ENCODE measurements at places on chromosomes 1 and 21. TPM values are rescaled to one million over a fixed set of nuclear protein-coding genes. Genes with fewer than 3 reads are reported as not detected.

Gene DNM3
- 0.41 TPM for total RNA-seq

Gene SF3B4
- 109 TPM for total RNA-seq

Gene PCP4L1
- total RNA-seq = not detected

DNA sequence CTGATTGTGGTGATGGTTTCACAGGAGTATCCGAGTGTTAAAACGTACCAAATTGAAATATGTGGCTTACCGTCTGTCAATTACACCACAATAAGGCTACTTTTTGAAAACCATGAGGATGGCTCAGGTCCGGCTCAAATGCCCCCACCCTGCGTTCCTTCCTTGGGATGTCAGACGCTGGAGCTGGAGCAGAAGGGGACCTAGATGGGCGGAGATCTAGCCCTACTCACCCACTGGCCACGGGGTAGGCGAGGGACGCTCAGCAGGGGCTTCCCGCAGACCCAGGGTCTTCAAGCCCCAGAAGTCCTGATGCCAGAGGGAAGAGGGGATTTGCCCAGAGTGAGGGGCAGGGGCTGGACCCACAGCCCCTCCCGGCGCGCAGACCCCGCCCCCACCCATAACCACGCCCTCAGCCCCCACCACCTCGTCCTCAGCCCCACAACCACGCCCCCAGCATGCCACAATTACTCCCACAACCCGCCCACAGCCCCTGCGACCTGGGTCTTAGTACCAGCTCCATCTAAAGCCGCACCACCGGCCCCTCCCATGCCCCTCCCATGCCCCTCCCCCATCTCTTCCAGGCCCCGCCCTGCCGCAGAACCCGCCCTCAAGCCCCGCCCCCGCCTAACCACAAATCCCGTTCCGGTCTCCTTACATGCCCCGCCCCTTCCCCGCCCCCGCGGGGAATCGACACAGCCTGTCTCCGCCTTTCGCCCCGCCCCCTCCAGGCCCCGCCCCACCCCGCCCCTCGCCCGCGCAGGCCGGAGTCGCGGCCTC lies at the start of gene LRRC3:
Gene LRRC3 (plus strand): TSS at position 764 of the 777 bp plus-strand sequence. CDS start 1,135 bp downstream, outside the sequence.
- peak; percentile 68 for DNase-seq

Gene RAP1GAP
- 0.46 TPM for total RNA-seq

DNA sequence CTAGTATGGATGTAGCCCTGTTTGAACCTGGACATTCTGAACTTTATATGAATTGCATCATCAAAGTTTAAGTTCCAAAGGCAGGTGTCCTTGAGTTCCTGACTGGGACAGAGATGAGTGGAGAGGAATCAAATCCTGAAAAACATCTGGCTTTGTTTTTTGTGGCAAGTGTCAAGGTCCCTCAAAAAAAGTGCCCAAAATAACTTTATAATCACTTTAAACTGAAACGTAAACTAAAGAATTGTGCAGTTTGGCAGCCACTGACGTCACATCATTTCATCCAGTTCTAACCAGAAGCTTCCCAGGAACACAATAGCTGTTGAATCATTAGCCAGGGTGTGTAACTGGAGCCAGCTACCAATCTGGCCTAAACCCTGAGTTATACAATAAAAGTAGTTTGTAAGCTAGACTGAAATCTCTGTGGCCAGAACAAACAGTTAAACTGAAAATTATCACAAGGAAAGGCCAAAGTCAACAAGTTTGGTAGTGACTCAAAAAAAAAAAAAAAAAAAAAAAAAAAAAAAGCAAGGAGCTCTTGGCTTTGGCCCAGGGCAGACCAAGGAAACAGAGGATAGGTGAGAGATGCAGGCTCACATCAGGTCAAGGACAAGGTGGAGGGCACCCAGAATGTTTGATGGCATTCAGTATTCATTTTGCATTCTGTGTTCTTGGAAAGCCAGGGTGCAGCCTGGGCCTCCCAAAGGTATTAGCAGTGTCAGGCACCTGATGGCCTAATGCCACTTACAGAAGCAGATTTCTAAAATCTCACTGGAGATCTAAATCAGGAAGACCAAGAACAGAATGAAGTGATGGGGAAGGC lies 74.3 kb downstream of the TNFSF18 start:
- DNase-seq = no peak

DNA sequence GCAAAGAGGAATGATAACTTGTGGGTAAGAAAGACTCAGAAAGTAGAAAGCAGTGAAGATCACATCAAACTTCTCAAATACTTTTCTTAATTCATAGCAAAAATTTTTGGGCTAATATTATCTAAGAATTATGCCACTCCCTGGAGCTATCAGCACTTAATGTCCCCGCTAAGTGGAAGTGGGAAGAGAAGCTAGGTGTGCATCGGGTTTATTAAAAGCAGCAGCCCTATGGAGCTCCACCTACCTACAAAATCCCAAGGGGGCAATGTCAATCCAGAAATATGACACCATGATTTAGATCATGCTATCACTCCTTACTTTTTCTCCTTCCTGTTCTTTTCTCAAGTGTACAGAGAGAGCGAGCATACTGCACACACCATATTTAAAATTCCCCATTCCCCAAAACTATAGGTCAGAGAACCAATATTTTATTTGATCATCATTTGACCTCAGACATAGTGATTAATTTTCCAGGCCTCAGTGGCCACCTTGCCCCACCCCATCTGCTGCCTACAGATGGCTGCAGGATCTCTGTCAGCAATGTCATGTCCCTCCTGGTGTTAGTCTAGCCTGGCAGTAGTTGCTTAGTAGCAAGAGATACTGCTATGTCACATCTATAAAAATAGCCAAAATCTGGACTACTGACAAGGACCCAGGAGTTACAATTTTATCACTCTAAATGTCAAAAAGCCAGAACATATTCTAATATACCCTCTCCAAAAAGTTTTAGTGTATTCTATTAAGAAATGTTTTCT lies 66.6 kb downstream of the MAP3K21 start:
- no peak for DNase-seq

- DNase-seq = no peak
Observed at GRCh38 chr1:16491056-16491675, 22.9 kb downstream of the RNU1-1 start.

Gene PSMD4
- total RNA-seq = 271 TPM

Gene C1orf21
- total RNA-seq = 4.2 TPM

Gene KIF26B
- 0.28 TPM for total RNA-seq

DNA sequence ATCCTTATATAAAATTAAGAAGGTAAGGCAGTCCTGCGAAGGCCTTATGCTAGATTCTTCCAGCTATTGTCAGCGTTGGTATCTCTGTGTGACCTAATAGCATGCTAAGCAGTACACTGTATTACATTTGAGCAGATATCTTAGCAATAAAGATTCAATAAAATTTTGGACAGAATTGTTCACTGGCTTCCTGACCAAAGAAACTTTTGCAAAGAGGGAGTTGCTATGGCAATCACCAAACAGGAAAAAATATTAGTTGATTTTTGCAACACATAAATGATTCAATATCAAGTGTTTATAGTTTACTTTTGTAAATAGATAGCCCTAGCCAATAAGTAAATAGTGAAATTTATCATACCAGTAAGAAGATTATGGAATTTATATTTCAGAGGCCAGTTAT lies 31.0 kb upstream of the PLEKHO1 start:
- no peak for DNase-seq

GRCh38 chr1:42258218-42258617 lies 76.8 kb downstream of the FOXJ3 start:
- no peak for DNase-seq

GRCh38 chr1:153431002-153431401 lies 14.7 kb downstream of the S100A7A start:
- DNase-seq = no peak

- DNase-seq = no peak
Observed at GRCh38 chr1:115296981-115297380, 41.1 kb downstream of the NGF start.

DNA sequence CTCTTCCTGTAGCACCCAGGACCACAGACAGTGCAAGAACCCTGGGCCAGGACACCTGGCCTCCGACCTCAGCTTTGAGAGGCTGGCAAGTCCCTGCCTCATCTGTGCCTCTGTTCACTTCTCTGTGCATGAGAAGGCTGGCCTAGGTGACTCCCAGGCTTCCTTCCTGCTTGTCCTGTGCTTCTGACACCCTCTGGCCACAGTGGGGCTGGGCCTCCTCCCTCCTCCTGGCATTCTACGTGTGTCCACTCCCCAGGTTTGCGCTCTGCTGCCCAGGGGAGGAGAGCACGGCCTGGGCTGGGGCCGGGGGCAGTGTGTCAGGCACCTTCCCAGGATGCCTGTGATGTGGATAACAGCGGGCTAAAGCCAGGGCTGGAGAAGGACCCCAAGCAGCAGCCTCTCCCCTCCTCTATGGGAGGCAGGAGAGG lies 30.3 kb upstream of the PKP1 start:
- DNase-seq = no peak

Gene CLDN17
- total RNA-seq = not detected

Gene CNN3
- total RNA-seq = 2.6 TPM

- DNase-seq = no peak
Observed at GRCh38 chr1:226461087-226461486, 53.2 kb upstream of the PARP1 start.

GRCh38 chr21:37871121-37871862 lies 45.0 kb downstream of the KCNJ6 start:
- no peak for DNase-seq

DNA sequence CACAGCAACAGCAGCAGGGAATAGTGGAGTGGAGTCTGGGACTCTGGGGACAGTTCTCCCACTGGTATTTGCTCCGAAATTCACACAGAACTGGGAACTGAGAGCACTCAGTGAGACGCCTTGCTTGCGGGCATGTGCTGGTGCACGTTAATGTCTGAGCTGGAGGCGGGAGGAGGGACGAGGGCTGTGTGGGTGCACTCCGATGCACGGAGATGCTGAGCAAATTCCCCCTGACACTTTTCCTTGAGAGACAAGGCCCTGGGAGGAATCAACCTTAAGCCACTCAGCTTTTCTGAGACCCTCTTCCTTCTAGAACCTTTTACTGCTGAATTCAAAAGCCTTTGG lies 2.8 kb downstream of the RGS8 start:
- no peak for DNase-seq

- DNase-seq = no peak
Observed at GRCh38 chr1:82818586-82818985, 1017.9 kb downstream of the ADGRL2 start.

- DNase-seq = no peak
Observed at GRCh38 chr1:44068442-44068921, 37.2 kb upstream of the SLC6A9 start.

- DNase-seq = no peak
Observed at GRCh38 chr1:177933881-177934280, 36.0 kb downstream of the SEC16B start.

- no peak for DNase-seq
Observed at GRCh38 chr1:231629132-231629531, 2.5 kb downstream of the DISC1 start.
